ENCODE measurements at places on chromosomes 13 and 19. TPM values are rescaled to one million over a fixed set of nuclear protein-coding genes. Genes with fewer than 3 reads are reported as not detected.

IL11 gene
- not detected for total RNA-seq

CPAMD8 gene
- 0.33 TPM for total RNA-seq

GRCh38 chr13:23583491-23583890, 13.3 kb downstream of the TNFRSF19 start:
- peaks cover 9% of the 10 kb centered on the region for H3K4me1 ChIP-seq
- no peak overlapping the region for H3K4me3 ChIP-seq
- DNase-seq, result no peak
- H3K27ac ChIP-seq, result no peak overlapping the region

DNA sequence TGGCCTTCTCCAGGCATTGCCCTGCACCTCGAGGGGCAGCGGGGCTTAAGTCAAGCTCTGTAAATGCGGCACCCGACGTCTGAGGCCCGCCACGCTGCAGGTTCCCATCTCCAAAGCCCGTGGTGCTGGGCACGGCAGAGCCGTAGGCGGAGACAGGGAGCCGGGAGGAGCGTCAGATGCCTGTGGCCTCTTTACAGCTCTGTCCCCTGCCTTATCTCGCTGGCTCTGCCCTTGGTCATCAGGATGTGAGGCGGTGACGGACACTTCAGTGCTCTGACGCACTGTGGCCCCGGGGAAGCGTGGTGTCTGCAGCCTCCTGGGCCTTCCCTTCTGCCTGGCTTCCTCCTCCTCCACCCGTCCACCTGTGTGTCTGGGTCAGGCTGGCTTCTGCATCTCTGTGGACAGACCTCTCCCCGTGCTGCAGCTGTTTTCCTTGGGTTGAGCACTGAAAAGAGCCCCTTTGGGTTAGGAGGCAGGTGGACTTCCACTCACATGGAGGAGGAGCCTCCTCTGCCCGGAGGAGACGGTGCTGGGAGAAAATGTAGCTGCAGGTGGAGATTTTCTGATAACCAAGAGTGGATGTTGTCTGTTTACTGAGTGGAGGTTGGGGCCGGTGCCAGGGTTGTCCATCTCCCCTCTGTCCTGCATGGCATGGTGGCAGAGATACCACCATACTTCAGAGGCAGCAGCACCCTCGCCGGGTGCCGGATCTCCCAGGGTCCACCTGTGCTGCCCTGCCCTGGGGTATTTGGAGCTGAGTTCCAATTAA, 14.6 kb downstream of the MCF2L start:
- H3K4me1 ChIP-seq, result no peaks in the 10 kb centered on the region
- no peaks in the 10 kb centered on the region for H3K36me3 ChIP-seq
- no peak overlapping the region for H3K4me3 ChIP-seq
- H3K27me3 ChIP-seq, result no peaks in the 10 kb centered on the region

DNA sequence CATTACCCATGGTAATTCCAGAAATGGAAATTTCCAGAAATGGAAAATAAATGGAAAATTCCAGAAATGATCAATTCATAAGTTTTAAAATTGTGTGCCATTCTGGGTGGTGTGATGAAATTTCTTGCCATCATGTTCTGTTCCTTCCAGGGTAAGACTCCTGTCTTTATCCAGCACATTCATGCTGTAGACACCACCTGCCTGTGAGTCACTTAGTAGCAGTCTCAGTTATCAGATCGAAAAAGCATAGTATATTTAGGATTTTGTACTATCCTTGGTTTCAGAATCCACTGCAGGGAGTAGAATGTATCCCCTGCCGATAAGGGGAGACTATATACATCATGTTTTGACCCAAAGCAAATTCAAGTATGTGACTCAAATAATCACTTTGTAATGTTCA, 26.7 kb upstream of the CSNK1A1L start:
- no peaks in the 10 kb centered on the region for H3K27me3 ChIP-seq
- DNase-seq, result no peak
- no peak overlapping the region for H3K4me3 ChIP-seq
- no peaks in the 10 kb centered on the region for H3K4me1 ChIP-seq
- no peaks in the 10 kb centered on the region for H3K36me3 ChIP-seq
